ENCODE measurements at places on chromosomes 7 and 10. TPM values are rescaled to one million over a fixed set of nuclear protein-coding genes. Genes with fewer than 3 reads are reported as not detected.

The NRAP gene
- total RNA-seq: 0.31 TPM

The UCN3 gene
- total RNA-seq: not detected

The ACBD7 gene
- 10.8 TPM for total RNA-seq

The TPK1 gene
- 5.6 TPM for total RNA-seq

The RAMP3 gene
- total RNA-seq: 4.7 TPM

The CYP3A4 gene
- total RNA-seq: not detected

The RET gene
- total RNA-seq: 0.94 TPM

The EPO gene
- not detected for total RNA-seq

The CRTAC1 gene
- 11.2 TPM for total RNA-seq

The PIP gene
- not detected for total RNA-seq

The BAG3 gene
- 0.78 TPM for total RNA-seq

The AKR1C1 gene
- total RNA-seq: 36.8 TPM

The MEOX2 gene
- 0.16 TPM for total RNA-seq

The MCM10 gene
- total RNA-seq: 2.5 TPM

The GJC3 gene
- total RNA-seq: 0.47 TPM

The GATA3 gene
- not detected for total RNA-seq

The ATXN7L1 gene
- 12.3 TPM for total RNA-seq

The ZNF655 gene
- total RNA-seq: 79.1 TPM

The C1GALT1 gene
- 37.7 TPM for total RNA-seq

The GFRA1 gene
- 4.7 TPM for total RNA-seq

The NANOS1 gene
- 4.8 TPM for total RNA-seq

The LRGUK gene
- total RNA-seq: 17.6 TPM

The MACC1 gene
- total RNA-seq: 0.16 TPM

The CYP26A1 gene
- total RNA-seq: 10.0 TPM

The C10orf67 gene
- total RNA-seq: 0.16 TPM

The GDF10 gene
- 3.1 TPM for total RNA-seq

The LRRC4 gene
- 18.4 TPM for total RNA-seq

The GCK gene
- total RNA-seq: 5.1 TPM

The TMEM176B gene
- total RNA-seq: 2.3 TPM

The AMPH gene
- total RNA-seq: 17.0 TPM

The OR9A2 gene
- total RNA-seq: 1.1 TPM

The OR2A5 gene
- not detected for total RNA-seq

The SFTPA2 gene
- total RNA-seq: not detected

The IGFBP3 gene
- total RNA-seq: 4.2 TPM

The CARD11 gene
- total RNA-seq: 0.31 TPM

The ANKRD7 gene
- total RNA-seq: 5.9 TPM

The ANKRD61 gene
- 0.31 TPM for total RNA-seq

The TMEM236 gene
- total RNA-seq: 0.16 TPM

The SPDYE8 gene
- not detected for total RNA-seq

The CDC14C gene
- 0.31 TPM for total RNA-seq

The AIMP2 gene
- 29.0 TPM for total RNA-seq

The FGF8 gene
- total RNA-seq: not detected

The H2BK1 gene
- not detected for total RNA-seq

The C10orf62 gene
- not detected for total RNA-seq

The HPS1 gene
- 11.1 TPM for total RNA-seq

The IDI2 gene
- total RNA-seq: not detected

The INMT gene
- total RNA-seq: 0.16 TPM

The ARHGEF35 gene
- 0.78 TPM for total RNA-seq

The LLCFC1 gene
- total RNA-seq: not detected

The NKX6-2 gene
- total RNA-seq: not detected

The OR2A42 gene
- not detected for total RNA-seq
